Gastroesophageal sphincter (tissue), 4 donors: ENCODE measurements at places on chromosomes 1 and 21. TPM values are rescaled to one million over a fixed set of nuclear protein-coding genes. Genes with fewer than 3 reads are reported as not detected.

GRCh38 chr1:67194209-67194863 is 28.1 kb downstream of the IL23R start:
- ATAC-seq = no peak

GRCh38 chr1:5394111-5394510 is 598.1 kb downstream of the NPHP4 start:
- no peak for ATAC-seq

DNA sequence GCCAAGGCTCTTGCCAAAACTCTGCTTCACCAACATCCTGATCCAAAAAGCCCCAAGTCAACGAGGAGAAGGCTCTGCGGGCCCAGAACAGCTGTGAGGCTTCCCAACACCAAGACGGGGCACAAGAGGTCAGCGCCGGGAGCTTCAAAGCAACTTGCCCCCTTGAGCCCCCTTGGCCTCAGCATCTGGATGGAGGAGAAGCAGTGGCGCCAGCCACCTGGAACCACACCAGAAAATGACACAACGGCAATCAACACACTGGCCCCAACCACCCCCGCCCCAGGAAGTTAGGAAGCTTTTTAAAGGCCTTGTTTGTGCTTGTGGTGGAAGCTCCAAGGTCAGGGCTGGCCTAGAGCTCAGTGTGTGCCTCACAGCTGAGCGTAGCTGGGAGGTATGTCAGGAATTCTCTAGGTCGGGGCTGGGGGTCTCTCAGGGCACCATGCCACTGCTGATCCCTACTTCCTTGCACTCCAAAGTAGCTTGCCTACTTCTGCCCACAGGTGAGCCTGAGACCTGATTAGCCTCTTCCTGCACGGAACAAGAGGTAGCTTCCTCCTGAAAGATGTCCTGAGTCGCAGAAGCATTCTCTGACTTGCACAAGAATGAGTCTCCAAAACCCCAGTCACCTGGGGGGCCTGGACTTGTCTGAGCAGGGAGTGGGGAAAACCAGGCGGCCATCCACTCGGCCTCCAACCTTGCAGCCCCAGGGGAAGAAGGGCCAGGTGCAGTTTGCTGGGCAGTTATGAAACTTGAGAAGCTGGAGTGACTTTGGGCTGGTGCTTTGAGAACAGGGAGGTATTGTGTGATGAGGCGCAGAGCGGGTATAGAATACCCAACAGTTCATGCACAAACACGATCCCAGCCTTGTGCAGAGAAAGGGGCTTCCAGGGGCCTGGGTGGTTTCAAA is 9.7 kb upstream of the SRP9 start:
- peak; percentile 39 for ATAC-seq

Gene ADGRL2
- total RNA-seq = 68.9 TPM
